ENCODE measurements at places on chromosomes 4 and X.

DNA sequence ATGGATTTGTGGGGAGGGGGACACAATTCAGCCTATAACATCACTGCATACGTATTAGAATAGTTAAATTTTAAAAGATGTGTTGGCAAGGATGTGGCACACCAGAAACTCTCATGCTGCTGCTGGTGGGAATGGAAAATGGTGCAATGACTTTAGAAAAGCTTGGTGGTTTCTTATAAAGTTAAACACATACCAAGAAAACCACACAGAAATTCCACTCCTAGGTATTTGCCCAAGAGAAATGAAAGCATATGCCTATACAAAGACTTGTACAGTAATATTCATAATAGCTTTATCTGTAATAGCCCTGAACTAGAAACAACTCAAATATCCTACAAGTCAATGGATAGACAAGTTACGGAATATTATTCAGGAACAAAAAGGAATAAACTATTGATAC, 71.3 kb upstream of the PDHA1 start:
- DNase-seq, result no peak

DNA sequence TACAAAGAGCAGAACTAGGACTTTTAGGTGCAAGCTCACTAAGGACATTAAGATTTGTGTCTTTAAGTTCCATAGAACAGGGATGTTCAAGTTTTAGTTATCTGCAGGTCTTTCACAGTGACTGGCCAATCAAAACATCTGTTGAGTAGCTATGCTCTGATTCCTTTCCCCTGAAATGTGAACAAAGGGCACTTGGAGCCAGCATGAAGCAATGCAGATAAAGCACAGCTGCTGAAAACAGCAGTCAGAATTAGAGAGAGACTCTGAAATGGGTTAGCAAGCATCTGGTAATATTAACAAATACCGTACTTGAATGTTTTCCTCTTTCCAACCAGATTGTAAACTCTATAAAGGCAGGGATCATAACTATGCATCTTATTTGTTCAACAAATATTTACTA, 276.9 kb downstream of the RAB28 start:
- no peak for DNase-seq

DNA sequence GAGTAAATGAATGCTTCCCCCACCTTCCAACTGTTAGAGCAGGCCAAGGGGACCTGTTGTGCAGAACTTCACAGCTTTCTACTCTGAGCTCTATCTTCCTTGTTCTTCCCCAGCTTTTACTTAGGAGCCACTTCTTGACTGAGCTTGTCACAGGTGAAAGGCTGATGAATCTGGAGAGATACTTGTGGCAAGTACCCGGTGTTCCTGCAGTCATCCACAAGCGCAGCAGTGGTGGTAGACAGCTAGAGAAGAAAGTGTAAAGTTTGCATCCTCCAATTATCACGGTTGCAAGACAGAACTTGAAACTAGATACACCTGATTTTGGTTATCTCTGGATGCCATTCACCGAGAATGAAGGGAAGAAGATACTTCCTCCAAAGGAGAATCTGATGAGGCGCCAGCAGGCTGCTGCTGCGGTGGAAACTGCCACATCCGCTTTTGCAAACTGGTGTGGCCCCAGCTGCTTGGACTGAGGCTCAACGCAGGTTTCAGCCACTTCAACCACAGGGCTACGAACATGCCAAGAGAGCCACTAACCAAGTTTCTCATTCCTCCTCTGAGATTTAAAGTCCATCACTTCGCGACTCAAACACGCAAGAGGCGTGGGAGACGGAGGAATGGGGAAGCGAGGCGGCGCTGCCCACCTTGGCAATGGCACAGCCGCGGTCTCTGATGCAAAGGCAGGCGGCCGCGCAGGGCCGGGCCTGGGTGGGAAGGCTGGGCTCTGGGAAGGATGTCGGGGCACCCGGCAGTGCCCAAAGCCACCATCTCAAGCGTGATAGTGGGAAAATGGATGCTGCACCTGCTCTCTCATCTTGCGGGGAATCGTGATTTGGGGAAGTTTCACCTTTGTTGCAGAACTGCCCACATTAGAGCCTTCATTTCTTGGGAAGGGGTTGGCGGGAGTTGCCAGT, 1.3 kb upstream of the FHIP1A start:
- no peak for DNase-seq

DNA sequence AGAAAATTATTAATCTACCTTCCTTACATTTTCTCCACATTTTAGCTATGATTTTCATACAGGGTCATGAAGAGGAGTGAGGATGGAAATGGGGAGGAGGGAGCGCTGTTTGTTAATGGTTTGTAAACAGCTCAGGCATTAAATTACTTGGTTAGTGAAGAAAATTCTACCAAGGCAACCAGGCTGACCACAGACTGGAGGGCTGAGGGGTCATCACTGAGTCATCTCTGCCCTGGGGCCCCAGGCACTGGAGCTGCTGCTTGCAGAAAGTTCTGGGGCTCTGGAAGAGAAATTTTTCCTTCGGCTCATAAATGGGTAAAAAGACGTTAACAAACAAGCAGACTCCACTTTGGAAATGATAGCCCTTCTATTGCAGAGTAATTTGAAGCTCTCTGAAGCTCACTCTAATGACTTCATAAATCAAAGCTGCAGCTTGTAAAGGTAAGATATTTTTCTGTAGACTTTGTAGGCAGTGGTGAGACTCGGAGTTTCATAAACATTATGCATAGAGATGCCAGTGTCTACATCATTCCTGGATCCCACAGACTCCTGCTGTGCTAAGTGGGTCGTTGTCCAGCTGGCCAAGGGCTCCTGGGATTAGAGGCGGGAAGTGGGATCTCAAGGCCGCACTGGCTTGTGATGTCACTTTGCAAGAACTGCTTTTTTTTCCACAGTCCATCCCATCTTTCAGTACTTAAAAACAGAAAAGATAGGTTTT, 159.6 kb downstream of the PTTG2 start:
- DNase-seq, result no peak

- DNase-seq, result no peak
Measured at GRCh38 chr4:55509266-55509665, 37.4 kb downstream of the CLOCK start.

DNA sequence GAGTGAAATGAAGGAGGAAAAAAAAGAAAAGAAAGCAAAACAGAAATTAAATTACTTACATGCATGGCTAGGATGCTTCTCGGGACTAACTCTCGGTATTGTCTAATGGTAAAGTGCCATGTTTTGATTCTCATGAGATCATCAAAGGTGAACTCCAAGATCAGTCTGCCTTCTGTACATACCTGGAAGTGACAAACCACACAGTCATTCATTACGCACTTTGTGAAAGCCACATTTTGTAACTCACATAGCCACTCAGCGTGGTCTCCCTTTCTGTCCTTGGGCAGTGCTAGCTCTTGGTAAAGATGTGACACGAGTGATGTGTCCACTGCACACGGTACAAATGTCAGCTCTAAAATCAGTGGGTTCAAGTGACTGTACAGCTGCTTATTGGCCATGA, 309.8 kb downstream of the LDB2 start:
- no peak for DNase-seq

DNA sequence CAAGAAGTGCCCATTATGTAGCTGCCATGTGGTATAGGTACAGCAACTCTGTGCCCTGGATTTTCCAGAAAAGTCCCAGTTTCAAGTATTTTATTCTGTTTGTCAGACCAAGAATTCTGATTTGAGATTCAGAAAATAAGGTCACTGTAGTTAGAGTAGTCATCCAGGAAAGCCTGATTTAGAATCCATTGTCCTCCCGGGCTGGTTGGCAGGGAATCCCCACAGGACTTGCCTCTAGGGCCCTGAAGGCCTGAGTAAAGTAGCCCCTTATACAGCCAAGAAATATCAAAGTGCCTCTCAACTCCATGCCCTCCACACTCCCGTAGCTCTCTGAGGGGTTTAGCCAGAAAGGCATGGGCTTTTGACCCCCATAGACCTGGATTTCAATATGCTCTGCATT, 36.3 kb downstream of the RTL5 start:
- no peak for DNase-seq

DNA sequence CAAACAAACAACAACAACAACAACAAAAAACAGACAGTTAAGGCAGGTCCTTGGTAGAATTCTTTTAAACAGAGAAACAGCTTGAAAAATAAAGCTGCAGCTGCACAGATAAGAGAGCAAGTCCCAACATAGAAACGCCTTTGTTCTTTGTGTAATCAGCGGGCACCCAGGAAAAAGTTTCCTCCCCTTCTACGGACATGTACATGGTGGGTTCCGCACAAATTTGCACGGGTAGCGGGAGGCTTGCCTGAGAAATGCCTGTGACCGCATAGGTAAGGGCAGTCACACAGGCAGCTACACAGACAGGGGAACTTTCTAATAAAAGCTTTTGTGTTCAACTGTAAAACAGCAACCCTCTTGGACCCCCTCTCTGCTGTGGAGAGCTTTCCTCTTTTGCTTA, 25.7 kb upstream of the CT47A1 start:
- no peak for DNase-seq

DNA sequence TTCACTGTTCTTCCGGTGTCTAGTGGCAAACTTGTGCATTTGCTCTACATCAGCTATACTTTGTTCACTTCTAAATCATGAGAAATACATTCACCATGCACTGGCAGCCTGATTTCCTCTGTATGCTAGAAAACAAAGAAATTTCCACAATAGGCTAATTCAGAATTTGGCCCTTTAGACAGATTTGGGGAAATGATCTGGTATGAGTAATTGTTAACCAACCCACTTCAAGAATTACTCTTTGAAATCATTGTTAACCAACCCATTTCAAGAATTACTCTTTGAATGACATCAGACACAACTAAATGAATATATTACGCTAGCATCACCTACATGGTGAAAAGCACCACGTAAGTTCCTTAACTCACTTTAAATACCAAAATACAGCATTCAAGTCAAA, 14.6 kb downstream of the APBB2 start:
- no peak for DNase-seq

DNA sequence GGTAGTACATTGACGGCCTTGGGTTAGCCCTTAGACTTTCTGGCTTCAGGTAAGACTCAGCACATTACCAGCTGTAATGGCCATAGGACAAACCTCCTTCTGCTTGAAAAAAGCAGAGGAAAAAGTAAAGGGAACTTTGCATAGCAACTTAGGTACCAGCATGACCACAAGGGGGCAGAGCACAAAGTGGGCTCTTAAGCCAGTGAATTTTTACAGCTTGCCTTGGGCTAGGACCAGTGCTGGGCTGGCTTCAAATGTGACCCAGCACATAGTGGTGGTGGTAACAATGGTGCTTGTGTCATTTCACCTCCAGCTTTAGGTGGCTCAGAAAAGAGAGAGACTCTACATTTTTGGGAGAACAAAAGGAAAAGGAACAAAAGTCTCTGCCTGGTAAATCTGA, 66.1 kb downstream of the KLHL4 start:
- DNase-seq, result no peak

DNA sequence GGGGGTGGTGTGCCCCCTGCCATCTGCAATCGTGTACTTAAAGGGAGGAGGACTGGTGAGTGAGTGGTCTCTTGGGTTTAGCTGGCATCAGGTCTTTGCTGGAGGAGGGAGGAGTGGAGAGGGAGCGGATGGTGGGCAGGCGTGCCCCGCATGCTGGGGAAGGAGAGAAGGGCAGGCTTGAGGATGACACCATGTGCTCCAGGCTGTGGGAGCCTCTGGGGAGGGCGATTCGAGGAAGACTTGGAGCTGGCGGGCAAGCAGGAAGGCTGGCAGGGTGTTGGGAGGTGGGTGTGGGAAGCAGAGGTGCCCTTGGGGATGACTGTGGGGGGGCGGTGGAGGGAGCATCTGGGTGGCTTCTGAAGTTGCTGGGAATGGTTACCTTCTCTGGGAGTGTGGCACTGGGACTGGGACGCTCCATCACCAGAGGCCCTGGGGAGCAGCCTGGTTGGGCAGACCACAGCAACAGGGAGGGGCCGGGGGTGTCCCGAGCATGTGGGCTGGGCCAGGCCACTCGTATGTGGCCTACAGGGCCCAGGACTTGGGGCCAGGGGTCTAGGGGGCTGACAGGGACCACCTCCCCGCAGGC, 30.8 kb upstream of the AFAP1 start:
- no peak for DNase-seq

DNA sequence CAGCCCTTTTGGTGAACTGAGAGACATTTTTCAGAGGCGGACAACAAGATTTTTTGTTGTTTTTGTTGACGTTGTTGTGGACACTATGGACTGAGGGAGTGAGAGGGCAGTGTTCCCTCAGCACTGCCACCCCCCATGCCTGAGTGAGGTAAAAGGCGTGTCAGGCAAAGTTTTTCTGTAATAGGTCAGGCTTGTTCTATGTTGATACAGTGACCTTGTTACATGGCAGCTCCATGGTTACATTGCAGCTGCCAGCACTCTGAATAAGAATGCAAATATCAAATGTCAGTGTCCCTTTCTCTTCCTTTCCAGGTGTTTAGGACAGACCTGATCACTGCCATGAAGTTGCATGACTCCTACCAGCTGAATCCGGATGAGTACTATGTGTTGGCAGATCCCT, 36.6 kb downstream of the JADE1 start:
- DNase-seq, result no peak

- no peak for DNase-seq
Measured at GRCh38 chrX:23756165-23756564, 13.1 kb upstream of the ACOT9 start.

- peak; percentile 56 for DNase-seq
Measured at GRCh38 chr4:7387925-7388324, 46.8 kb downstream of the PSAPL1 start.

GRCh38 chr4:16667464-16667863, 231.0 kb downstream of the LDB2 start:
- no peak for DNase-seq

DNA sequence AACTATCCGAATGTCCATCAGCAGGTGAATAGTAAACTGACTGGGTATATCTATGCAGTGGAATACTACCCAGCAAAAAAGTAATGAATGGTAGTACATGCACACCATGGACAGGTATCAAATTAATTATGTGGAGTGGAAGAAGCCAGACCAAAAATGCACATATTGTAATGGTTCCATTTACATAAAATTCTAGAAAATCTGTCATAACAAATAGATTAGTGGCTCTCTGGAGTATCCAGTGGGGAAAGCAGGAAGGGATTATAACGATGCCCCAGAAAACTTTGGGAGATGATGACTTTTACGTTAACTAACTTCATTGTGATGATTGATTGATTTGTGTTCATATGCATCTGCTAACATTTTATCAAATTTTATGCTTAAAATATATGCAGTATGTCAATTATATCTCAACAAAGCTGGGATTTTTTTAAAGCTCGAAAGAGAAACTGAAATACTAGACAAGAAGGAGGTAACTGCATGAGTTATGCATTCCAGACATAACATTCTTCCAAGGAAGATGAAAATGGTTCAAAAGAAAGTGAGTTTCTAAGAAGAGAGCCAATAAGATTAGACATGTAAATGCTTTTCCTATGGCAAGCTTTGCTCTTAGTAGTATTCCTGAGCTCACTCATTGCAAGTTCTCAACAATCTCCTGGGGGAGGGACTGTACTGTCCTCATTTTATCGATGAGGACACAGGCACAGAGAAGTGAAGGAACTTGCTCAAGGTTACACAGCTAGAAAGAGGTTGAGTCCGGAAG, 58.6 kb upstream of the MSX1 start:
- DNase-seq, result no peak

All from vagina (tissue), 2 donors.